ENCODE measurements at places on chromosomes 16 and 17.
A peak's percentile ranks its signal among the peaks of the same experiment; 100 is the strongest.

DNA sequence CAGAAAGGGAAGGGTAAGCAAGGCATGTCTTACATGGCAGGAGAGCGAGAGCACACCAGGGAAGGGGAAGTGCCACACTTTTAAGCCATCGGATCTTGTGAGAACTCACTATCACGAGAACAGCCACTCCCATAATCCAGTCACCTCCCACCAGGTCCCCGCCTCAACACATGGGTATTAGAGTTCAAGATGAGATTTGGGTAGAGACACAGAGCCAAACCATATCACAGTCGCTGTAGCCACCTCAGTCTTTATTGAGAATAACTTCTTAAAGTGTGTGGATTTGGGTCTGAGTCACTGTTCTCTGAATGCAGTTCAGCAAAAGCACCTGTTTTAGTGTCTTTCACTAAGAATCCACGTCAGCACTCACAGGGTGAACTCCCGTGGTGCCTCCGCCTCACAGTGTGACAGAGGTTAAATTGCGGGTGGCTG is 195.2 kb upstream of the CHMP6 start:
- no peak for DNase-seq

- DNase-seq: peak; percentile 94
Observed at GRCh38 chr17:1060991-1061390, 64.1 kb downstream of the TIMM22 start.

DNA sequence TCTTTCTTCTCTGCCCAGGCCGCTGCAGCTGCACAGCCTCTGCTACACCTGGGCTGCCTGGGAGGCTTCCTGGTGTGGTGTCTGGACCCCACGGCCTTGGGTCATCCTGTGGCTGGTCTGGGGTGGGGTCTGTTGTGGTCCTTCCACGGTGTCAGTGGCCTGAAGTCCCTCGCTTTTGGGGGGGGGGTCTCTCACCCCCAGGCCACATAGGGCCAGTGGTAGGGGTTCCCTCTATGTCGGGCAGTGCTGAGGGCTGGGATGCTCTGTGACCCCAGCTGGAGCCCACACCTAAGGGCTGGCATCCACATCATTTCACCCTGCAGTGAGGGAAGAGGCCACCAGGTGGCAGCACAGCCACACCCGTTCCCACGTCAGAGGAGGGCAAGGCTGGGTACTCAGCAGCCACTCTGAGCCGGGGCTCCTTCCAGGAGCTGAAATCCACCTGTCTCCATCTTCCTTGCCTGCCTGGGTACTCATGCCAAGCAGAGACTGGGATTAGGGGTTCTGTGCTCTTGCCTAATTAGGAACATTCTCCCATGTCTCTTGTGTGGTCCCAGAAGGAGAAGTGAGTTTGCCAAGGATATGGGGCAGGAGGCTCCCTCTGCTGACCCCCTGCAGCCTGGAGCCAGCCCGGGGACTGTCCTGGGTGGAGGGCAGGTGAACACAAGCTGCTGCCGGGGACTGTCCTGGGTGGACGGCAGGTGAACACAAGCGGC is 13.0 kb downstream of the ENGASE start:
- DNase-seq: peak; percentile 60

- no peak for DNase-seq
Observed at GRCh38 chr17:33889040-33889439, 366.0 kb upstream of the CCL2 start.

GRCh38 chr17:77636835-77637817 is 321.4 kb upstream of the TNRC6C start:
- DNase-seq: no peak

DNA sequence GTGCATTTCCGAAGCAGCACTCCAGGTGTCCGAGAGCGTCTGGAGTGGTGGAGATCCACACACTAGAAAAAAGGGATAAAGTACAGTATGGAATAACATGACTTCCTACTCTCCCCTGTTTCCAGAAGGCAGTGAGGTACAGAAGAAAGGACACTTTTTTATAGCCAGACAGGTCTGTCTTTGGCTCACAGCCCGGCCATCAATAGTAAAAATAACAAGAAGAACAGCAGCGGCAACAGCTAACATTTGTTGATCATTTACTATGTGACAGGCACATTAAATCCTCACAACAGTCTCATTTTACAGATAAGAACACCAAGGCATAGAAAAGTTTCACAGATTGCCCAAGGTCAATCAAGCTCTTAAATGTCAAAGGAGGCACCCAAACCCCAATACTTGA is 16.2 kb downstream of the DYNLRB2 start:
- DNase-seq: no peak

Measured in fibroblast of pulmonary artery (primary cell).